HCT116 (cell line): ENCODE measurements at places on chromosomes 2 and 18. TPM values are rescaled to one million over a fixed set of nuclear protein-coding genes. Genes with fewer than 3 reads are reported as not detected.

DNA sequence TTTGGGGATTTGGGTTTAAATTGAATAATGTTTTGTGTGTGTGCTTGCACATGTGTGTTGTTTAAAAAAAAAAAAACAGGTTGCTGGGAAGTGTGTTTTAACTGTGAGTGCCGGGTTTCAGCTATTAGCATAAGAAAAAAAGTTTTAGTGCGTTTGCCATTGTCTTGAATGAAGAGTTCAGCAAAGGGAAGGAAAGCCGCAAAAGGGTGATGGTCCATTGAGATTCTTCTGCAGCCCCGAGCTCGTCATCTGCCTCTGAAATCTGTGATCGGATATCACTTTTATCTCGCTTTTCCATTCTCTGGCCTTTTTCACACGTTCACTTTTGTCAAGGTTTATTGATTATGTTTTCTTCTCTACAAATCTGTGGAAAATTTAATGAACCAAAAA is 4.7 kb downstream of the GLI2 start:
- no peaks in the 10 kb centered on the region for H3K36me3 ChIP-seq
- H3K4me1 ChIP-seq: peaks cover 11% of the 10 kb centered on the region
- H3K27me3 ChIP-seq: peaks cover 8% of the 10 kb centered on the region; the same call in 1 of the 2 replicates
- DNase-seq: no peak

DNA sequence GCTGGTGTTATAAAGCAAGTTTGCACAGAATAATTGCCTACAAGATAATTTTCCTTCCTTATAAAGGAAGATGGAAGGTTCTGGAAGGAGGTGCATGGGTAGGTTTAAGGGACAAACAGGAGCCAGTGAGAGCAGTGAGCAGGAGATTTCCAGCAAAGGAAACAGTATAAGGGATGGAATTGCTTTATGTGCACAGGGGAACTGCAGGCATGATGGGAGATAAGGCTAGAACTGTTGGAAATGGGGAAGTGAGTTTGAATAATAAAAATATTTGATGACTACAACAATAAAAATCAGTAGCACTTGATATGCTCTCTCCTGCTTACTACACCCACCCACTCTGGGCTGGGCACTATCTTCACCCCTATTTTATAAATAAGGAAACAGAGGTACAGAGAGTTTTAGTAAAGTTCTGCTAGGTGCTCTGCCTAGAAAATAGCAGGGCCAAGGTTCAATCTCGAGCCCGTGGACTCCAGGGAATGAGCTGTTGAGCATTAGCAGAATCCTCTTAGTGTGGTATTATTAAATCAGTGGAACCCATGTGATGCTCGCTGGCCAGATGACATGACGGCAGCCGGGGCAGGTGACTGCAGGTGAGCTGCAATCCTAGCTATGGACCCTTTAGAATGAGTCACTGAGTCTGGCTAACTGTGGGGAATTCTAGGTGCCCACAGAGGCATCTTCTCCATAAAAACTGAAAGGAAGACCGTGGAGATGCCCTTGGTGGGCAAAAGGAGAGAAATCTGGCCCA is 302.5 kb downstream of the PIEZO2 start:
- H3K36me3 ChIP-seq: no peaks in the 10 kb centered on the region
- H3K27ac ChIP-seq: no peak overlapping the region
- no peak for DNase-seq
- no peaks in the 10 kb centered on the region for H3K4me1 ChIP-seq

GRCh38 chr18:36187193-36187825 is at the start of gene MOCOS:
MOCOS (plus strand) TSS chr18:36187497; CDS start chr18:36187540, 43 bp downstream.
- no peaks in the 10 kb centered on the region for H3K36me3 ChIP-seq
- H3K27me3 ChIP-seq: no peaks in the 10 kb centered on the region
- peaks cover 27% of the 10 kb centered on the region for H3K4me1 ChIP-seq
- H3K4me3 ChIP-seq: peak within 1 kb of the TSS; percentile 87
- H3K27ac ChIP-seq: peak within 1 kb of the TSS; percentile 62
- DNase-seq: peak; percentile 29

Gene CABLES1
- 7.7 TPM for total RNA-seq

DNA sequence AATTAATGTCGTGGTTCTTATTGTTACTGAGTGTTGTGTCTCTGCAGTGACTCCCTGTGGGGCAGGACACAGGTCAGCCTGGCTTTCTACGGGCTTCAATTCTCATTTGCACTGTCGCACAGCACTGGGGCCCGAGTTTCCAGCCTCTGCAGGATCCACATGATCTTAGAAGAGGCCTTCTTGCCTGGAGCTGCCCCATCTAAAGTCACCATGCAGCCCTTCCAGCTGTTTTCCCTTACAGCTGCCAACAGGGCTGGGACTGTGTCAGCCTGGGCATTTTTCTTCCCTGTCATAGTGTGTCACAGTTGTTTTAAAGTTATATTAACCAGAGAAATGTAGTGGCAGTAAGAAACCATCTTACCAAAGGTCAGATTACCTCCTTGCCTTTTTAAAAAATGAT is 27.0 kb downstream of the FHL2 start:
- no peaks in the 10 kb centered on the region for H3K27me3 ChIP-seq
- H3K36me3 ChIP-seq: peaks cover 29% of the 10 kb centered on the region; the same call in 1 of the 2 replicates
- H3K4me3 ChIP-seq: no peak overlapping the region
- H3K4me1 ChIP-seq: no peaks in the 10 kb centered on the region
- DNase-seq: no peak

GRCh38 chr2:100556746-100557145 is 6.0 kb upstream of the PDCL3 start:
- no peaks in the 10 kb centered on the region for H3K27me3 ChIP-seq
- no peak overlapping the region for H3K4me3 ChIP-seq
- no peak for DNase-seq
- no peak overlapping the region for H3K27ac ChIP-seq
- peaks cover 6% of the 10 kb centered on the region; the same call in 1 of the 2 replicates for H3K4me1 ChIP-seq
- no peaks in the 10 kb centered on the region for H3K36me3 ChIP-seq

DNA sequence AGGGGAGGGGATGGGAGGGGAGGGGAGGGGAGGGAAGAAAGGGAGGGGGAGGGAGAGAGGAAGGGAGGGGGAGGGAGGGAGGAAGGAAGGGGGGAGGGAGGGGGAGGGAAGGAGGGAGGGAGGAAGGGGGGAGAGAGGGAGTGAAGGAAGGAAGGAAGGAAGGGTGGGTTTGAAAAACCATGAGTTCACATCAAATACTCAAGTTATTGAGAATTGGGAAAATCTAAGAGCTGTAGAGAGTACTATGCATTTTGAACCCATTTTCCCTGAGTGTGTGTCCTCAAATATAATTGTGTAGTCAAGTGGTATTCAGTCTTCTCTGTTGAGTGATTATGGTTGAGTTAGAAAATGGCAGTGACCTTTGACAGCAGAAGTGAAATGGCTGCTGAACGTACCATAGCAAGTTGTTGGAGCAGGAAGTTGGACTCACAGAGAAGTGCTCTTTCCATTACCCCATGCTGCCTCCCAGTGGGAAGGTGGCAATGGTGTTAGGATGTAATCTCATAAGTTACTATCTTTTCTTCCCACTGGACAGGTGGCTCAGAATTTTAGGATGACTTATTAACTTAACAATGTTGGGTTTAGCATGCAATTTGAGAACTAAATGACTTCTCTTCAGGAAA is 214.6 kb downstream of the SETBP1 start:
- no peaks in the 10 kb centered on the region for H3K36me3 ChIP-seq
- no peak overlapping the region for H3K27ac ChIP-seq

DNA sequence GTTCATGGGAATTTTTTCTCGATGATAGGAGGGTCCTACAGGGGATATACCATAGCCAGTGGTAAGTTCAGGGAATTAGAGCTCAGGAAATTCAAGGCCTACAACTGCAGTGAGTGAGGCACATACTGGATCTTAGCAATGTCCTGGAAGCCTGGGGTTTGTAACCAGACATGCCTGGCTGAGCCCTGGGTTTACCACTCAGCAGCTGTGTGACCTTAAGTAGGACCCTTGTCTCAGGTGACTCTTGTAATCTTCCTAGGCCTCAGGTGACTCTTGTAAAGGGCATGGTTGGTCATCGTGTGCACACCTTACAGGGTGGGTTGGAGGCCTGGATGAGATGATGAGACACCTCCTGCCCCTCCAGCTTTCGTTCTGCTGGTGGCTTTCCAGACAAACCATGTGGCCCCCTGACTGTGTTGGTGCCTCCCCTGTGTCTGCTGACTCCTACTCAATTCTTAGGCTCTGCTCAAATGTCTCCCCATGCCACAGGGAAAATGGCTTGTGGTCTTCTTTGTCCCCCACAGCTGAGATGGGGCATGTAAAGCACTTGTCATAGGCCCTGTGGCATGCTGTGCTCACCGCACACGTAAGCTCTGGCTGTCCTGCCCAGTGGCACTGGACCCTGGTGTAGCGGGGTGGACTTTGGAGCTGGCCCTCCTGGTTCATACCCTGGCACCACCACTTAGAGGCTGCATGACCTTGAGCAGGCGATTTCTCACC is 94.1 kb downstream of the FHOD3 start:
- no peaks in the 10 kb centered on the region; the same call in 1 of the 2 replicates for H3K36me3 ChIP-seq
- DNase-seq: no peak
- no peaks in the 10 kb centered on the region for H3K27me3 ChIP-seq
- no peaks in the 10 kb centered on the region for H3K4me1 ChIP-seq

DNA sequence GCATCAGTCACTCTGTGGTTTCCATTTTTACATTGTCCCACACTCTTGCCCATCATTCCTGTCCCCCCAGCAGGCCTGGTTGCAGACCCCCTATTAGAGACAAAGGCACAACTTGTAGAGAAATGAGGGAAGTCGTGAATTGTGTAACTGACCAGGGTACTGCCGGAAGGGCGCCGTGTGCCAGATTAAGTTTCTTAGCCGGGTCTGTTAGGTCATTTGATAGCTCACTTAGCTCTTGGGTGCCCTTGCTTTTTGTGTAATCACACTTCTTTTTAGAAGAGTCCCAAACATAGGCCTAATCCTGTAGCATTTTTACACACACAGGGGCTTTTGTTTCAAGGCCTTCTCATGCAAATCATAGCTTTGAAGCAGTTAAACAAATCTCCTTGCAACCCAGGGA is 87.2 kb downstream of the CTAGE1 start:
- no peaks in the 10 kb centered on the region for H3K27me3 ChIP-seq
- DNase-seq: no peak
- H3K27ac ChIP-seq: no peak overlapping the region
- no peaks in the 10 kb centered on the region for H3K4me1 ChIP-seq

DNA sequence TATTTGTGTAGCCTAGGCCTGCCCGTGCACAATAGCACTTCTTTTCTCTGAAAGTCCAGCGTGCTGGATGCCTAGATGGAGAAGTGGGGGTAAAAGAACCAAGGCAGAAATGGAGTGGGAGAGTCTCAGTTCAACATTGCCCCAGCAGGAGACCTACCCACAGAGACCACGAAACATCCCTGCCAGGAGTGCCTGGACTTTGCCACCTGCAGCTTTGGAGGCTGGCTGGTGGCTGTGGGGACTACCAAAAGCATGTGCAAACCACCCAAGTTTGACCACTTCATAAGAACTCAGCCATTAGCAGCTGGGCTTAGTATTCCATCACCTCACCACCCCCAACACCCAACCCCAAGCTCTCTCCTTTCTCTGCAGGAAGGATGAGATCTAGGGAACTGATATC is 416.9 kb upstream of the ID2 start:
- H3K27ac ChIP-seq: no peak overlapping the region
- no peaks in the 10 kb centered on the region for H3K4me1 ChIP-seq
- no peaks in the 10 kb centered on the region for H3K27me3 ChIP-seq
- H3K36me3 ChIP-seq: no peaks in the 10 kb centered on the region
- no peak for DNase-seq

Gene CXCR1
- not detected for total RNA-seq

DNA sequence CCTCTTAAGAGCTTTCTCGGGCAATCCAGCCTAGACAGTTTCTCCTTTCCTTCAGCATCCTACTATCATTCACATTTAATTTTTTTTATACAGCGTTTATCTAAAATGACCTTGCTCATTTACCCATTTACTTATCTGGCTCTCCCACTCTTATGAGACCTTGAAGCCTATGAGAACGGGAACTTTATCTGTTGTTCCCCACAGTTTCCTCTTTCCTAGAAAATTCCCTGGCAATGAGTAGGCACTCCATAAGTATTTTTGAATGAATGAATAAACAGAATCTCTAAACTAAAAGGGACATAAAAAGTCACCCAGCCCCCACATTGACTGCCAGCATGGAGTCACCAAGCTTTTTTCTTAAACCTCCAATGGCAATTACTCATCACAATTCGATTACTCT is 353.2 kb downstream of the METTL4 start:
- H3K4me1 ChIP-seq: no peaks in the 10 kb centered on the region
- no peak overlapping the region for H3K27ac ChIP-seq
- no peak for DNase-seq

Gene CCDC68
- 6.6 TPM for total RNA-seq

DNA sequence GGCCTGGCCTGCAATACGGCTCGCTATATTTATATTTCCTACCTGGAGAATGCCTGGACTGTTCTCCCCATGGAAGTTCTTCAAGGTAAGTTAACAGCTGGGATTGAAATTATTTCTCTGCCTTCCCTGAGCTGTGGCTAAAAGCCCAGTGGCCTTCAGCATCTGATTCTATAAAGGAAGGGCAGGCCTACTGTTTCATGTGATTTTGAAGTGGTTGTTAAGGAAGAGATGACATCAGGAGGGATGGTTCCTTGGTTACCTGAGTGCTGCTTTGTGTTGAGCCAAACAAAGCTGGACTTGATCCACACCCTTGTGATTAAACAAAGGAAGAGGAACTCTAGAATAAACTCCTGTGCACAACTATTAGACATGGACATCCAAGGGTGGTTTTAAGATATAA is 61.6 kb downstream of the MFSD6 start:
- no peaks in the 10 kb centered on the region for H3K36me3 ChIP-seq
- peaks cover 45% of the 10 kb centered on the region for H3K4me1 ChIP-seq
- H3K4me3 ChIP-seq: no peak overlapping the region
- H3K27me3 ChIP-seq: no peaks in the 10 kb centered on the region
- peak; percentile 56 for DNase-seq

- peaks cover 3% of the 10 kb centered on the region; the same call in 1 of the 2 replicates for H3K4me1 ChIP-seq
- H3K4me3 ChIP-seq: no peak overlapping the region
- H3K27ac ChIP-seq: no peak overlapping the region
- no peak for DNase-seq
These were observed 59.3 kb upstream of the OTOF start for GRCh38 chr2:26537069-26537825.
